ENCODE measurements at places on chromosomes 11 and 22.

GRCh38 chr11:71971680-71972079, 27.0 kb upstream of the IL18BP start:
- no peak for DNase-seq

- DNase-seq: no peak
Measured at GRCh38 chr11:5928271-5928670, 13.8 kb upstream of the OR56A3 start.

DNA sequence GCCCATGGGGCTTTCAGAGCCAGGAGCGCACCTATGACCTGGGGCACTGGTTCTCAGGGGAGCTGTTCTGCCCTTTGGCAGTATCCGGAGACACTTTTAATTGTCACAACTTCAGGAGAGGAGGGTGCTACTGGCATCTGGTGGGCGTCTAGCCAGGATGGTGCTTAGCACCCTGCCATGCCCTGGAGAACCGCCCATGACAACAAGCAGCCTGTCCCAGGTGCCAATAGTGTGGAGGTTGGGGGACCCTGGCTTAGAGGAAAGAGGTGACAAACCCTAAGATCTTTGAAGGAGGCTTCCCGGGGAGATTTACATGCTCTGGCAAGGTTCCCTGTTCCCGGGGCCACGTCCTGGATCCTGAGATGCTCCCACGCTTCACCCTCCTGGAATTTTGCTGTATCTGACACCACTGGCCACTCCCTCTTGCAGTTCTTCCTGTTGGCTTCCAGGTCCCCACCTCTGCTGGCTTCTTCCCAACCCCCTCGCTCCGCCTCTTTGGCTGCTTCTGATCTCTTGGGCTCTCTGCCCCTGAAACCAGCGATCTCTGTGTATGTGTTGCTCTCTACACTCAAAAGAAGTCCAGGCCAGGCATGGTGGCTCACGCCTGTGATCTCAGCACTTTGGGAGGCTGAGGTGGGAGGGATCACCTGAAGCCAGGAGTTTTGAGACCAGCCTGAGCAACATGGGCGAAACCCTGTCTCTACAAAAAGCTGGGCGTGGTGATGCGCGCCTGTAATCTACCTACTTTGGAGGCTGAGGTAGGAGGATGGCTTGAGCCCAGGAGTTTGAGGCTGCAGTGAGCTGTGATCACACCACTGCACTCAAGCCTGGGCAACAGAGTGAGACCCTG, 31.1 kb downstream of the FADS3 start:
- DNase-seq: no peak

- DNase-seq: peak; percentile 89
Measured at GRCh38 chr11:79400717-79401330, 40.0 kb downstream of the TENM4 start.

DNA sequence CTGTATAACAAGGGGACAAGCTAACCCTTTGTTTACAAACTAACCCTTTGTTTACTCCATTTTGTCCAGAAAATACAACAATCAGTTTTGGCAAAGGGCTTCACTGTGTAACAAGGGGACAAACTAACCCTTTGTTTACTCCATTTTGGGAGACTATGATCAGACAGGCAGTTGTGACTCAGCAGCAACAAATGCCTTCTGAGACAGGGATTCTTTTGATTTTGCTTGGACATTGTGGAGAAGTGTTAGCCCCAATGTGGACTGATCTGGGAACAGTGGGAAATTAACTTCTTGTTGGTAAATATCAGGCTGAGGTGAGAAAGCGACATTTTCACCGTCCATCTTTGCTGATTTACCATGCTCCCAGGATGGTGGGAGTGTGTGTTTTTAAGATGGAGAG, 983 bp downstream of the EHF start:
- no peak for DNase-seq
